ENCODE measurements at places on chromosomes 4 and X. TPM values are rescaled to one million over a fixed set of nuclear protein-coding genes. Genes with fewer than 3 reads are reported as not detected.
A peak's percentile ranks its signal among the peaks of the same experiment; 100 is the strongest.

PITX2 gene
- total RNA-seq, result 1.3 TPM

TCEAL2 gene
- 9.1 TPM for total RNA-seq

RHOXF1 gene
- not detected for total RNA-seq

STS gene
- total RNA-seq, result 0.51 TPM

CITED1 gene
- total RNA-seq, result 3.1 TPM

BEND4 gene
- 5.5 TPM for total RNA-seq

NLRP2B gene
- total RNA-seq, result not detected

CFAP299 gene
- not detected for total RNA-seq

DKK2 gene
- 2.7 TPM for total RNA-seq

AMBN gene
- total RNA-seq, result 0.06 TPM

NWD2 gene
- not detected for total RNA-seq

- DNase-seq, result no peak
These were observed at the start of gene KCNIP4 for GRCh38 chr4:21948347-21949072. KCNIP4 (minus strand) TSS chr4:21948772.

- DNase-seq, result peak; percentile 12
These were observed 46.6 kb upstream of the HS6ST2 start for GRCh38 chrX:133005042-133005441.

GRCh38 chr4:183445097-183445428 is 627 bp downstream of the CDKN2AIP start:
- DNase-seq, result peak; percentile 16

- DNase-seq, result peak; percentile 56
These were observed at the start of gene NSG1 for GRCh38 chr4:4386736-4387392. NSG1 (plus strand) TSS chr4:4387102; CDS start chr4:4387630, 528 bp downstream.

DNA sequence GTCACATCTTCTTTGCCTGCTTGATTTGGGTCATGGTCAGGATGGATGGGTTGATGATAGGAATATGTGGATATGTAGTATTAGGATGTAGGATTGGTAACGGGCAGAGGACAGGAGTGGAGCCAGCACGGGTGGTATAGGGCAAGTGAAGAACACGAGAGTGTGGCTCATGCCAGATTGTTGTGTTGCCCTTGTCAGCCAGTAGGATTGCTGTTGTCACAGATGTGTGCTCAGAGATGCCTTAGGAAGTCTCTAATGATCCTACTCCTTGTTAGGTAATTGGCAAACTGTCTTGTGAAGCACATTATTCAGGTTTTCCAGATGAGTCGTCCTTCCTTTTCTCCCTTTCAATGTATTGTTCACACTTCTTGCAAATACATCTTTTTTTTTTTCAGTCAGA is 5.5 kb downstream of the ATP10D start:
- DNase-seq, result peak; percentile 41

DNA sequence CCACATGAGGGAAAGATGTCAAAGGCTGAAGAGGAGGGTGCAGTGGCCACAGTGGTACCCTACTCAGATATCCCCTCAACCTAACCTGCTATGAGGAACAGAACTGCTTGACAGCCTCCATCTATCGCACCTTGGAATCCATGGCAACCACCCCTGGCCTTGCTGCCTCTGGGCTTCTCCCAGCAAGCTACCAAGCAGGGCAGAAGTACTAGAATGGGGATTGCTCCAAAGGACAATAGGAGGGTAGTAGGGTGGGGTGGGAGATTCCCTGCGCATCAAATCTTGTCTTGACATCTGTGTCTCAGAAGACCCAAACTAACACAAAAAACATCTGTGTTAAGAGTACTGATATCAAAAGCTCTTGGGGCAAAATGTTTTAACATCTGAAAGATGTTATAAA is 118.2 kb downstream of the FBXW7 start:
- DNase-seq, result no peak

DNA sequence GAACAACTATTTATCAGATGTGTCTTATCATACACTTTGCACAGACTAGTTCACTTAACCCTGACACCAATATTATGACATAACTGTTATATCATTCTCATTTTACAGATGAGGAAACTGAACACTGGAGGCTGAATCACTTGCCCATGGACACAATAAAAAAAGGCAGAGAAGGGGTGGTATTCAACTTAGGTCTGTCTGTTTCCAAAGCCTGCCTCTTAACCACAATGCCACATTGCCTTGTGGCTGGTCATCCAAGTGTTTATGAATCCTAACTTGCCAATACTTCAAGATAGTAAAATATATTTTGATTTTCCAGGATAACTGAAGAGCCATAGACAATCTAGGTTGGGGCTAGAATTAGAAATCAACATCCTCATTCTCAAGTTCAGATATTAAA is 327.8 kb downstream of the NR3C2 start:
- no peak for DNase-seq
